ENCODE measurements at places on chromosomes 13 and 19.

DNA sequence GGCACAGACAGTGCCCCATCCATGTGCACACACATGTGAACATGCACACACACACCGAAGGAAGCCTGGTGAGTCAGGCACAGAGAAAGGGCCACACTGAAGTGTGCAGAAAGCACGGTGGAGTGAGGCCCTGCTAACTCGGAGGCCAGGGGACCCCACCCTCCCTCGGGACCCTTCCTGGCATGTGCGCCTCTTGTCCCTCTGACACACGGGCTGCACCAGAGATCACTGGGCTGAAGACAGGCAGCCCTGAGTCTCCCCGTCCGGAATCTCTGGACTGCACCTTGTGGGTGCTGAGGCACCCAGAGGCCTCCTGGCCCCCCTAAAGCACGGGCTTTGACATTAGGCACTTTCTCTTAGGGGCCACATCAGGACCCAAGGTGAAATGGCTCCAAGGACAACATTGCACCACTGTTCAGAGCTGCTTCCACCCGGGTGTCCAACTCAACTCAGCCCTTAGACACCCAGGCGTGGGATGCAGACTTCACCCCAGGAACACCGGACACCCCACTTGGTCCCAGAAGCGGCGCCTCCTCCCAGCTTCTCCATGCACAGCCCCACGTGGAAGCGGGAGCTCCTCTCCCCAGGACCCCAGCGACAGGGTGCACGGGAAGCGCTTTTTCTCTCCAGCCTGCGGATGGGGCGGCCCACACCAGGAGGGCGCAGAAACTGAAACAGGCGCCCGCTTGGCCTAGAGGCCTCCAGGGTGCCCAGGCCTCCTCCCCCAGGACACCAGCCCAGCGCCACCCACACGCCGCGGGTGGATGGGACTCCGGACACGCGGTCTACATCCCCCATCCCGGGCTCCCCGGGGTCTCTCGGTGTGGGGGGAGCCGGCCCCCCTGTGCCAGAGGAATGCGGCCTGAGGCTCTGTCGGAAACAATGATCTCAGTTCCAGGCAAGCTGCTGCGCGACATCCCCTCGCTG lies 90.2 kb downstream of the SPACA7 start:
- no peak for DNase-seq
- no peaks in the 10 kb centered on the region for H3K27me3 ChIP-seq
- H3K4me3 ChIP-seq, result no peak overlapping the region
- no peak overlapping the region for H3K27ac ChIP-seq
- H3K36me3 ChIP-seq, result no peaks in the 10 kb centered on the region

GRCh38 chr13:74562381-74562780 lies 428.2 kb upstream of the KLF12 start:
- DNase-seq, result no peak
- H3K4me1 ChIP-seq, result no peaks in the 10 kb centered on the region
- no peaks in the 10 kb centered on the region for H3K27me3 ChIP-seq
- H3K27ac ChIP-seq, result no peak overlapping the region
- H3K36me3 ChIP-seq, result no peaks in the 10 kb centered on the region

GRCh38 chr19:20607943-20608342 lies 42.4 kb upstream of the ZNF737 start:
- H3K4me1 ChIP-seq, result no peaks in the 10 kb centered on the region
- no peaks in the 10 kb centered on the region for H3K36me3 ChIP-seq
- no peak for DNase-seq
- H3K27me3 ChIP-seq, result no peaks in the 10 kb centered on the region
- H3K4me3 ChIP-seq, result no peak overlapping the region

GRCh38 chr13:94196413-94196812 lies 283.1 kb downstream of the DCT start:
- peaks cover 10% of the 10 kb centered on the region for H3K4me1 ChIP-seq
- no peaks in the 10 kb centered on the region for H3K36me3 ChIP-seq
- no peaks in the 10 kb centered on the region for H3K27me3 ChIP-seq
- no peak overlapping the region for H3K27ac ChIP-seq
- no peak overlapping the region for H3K4me3 ChIP-seq

DNA sequence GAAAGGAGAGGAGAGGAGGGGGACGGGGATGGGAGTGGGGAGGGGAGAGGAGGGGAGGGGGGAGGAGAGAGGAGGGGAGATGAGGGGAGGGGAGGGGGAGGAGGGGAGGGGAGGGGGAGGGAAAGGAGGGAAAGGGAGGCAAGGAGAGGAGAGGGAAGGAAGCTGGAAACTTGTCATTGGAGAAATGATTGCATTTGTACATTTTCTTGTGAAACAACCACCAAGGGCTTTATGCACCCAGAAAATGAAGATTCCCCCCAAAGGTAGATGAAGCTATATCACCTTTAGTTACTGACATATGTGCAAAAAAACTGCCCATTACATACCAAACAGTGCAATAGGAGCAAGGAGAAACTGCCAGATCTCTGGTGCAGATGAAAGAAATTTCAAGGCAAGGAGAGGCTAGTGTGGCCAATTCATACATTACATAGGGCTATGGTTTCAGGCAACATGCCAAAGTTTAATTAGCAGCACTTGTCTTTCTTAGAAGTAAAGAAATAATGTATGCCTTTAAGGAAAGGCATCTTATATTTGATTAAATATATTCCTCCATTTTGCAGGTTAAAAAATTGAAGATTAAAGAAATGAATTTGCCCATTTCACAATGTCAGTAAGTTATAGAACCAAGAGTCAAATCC lies 49.5 kb upstream of the STK24 start:
- DNase-seq, result no peak
- no peaks in the 10 kb centered on the region for H3K4me1 ChIP-seq
- no peak overlapping the region for H3K27ac ChIP-seq
- H3K36me3 ChIP-seq, result no peaks in the 10 kb centered on the region
